ENCODE measurements at places on chromosomes 11 and 22. TPM values are rescaled to one million over a fixed set of nuclear protein-coding genes. Genes with fewer than 3 reads are reported as not detected.

GRCh38 chr11:16977136-16977993 is 36.8 kb downstream of the PLEKHA7 start:
- no peak for DNase-seq

- no peak for DNase-seq
Observed at GRCh38 chr22:32712644-32713355, 88.7 kb upstream of the TIMP3 start.

GRCh38 chr11:15119352-15119751 is 4.6 kb downstream of the INSC start:
- no peak for DNase-seq

- DNase-seq: no peak
Observed at GRCh38 chr22:20036535-20037392, 15.9 kb downstream of the TANGO2 start.

- no peak for DNase-seq
Observed at GRCh38 chr11:56885177-56885576, 103.5 kb upstream of the OR5AK2 start.

The MPPED1 gene
- polyA plus RNA-seq: 0.91 TPM
